ENCODE measurements at places on chromosomes 7 and 10.

DNA sequence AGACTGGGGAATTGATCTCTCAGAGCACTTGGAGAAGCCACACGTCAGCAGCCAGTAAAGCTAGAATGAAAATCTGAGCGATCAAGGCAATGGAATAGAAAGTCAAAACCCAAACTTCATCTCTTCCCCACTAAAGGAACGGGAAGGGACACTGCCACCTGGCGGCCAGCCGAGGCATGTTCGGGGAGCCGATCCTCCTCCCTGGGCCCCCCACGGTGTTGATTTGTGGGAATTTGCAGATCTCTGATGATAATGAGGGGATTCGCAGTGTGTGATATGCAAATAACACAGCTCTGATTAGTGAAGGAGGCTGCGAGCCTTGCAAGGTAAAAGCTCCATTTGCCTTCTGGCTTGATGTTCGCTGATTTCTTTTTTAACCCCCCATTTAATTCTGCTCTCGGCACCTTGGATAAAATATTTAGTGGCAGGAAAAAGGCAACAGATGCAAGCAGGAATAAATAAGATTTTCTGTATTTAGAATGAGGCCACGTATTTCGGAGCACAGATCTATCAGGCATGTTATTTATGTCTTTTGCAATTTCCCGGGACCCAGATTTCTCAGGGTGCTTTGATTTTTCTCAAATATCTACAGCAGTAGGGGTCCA is 258.6 kb downstream of the PAXIP1 start:
- no peak for DNase-seq

GRCh38 chr10:133032231-133032630 is 55.5 kb upstream of the ADGRA1 start:
- DNase-seq = no peak

- no peak for DNase-seq
Observed at GRCh38 chr10:15744217-15744865, 24.6 kb upstream of the ITGA8 start.

DNA sequence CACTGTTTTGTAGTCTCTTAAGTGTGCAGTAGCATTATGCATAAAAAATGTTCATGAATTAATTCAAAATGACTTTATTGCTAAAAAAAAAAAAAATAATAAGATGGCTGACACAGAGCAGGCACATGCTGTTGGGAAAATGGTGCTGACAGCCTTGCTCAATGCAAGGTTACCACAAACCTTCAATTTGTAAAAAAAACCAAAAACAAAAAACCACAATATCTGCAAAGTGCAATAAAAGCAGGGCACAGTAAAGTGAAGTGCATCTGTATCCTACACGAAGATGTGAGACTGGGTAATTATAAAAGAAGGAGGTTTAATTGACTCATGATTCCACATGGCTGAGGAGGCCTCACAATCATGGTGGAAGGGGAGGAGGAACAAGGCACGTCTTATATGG is 185.8 kb downstream of the USP6NL start:
- DNase-seq = no peak

DNA sequence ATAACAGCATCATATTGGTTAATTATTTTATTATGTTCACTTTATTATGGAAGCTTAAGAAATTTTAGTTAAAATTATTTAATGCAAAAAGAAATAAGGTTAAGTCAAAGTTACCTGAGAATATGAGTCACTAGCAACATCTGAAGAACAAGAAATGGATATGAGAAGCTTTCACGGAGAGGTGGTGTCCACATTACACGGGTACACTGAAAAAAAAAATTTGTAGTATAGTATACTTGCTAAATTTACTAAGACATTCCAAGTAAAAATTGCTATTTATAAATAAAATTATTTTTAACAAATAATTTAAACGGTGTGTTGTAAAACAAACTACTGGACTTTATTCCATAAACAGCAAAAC is 63.9 kb downstream of the DPY19L1 start:
- DNase-seq = no peak

DNA sequence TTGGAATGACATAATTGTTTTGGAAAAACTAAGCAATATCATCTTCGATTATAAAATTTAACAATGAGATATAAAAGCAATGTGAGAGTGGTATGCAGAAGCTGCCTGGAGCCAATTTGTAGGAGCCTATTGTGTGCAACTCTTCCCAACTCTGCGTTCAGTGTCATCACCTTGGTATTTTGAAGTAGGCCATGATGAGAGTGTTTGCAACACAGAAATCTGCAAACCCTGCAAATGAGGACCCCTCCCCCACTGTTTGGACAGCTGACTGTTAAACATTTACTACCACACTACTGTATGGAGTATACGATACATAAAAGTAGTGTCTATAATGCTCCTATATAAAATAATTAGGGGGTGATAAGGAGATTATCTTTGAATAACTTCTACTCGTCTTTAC is 531.3 kb downstream of the ATRNL1 start:
- DNase-seq = no peak

DNA sequence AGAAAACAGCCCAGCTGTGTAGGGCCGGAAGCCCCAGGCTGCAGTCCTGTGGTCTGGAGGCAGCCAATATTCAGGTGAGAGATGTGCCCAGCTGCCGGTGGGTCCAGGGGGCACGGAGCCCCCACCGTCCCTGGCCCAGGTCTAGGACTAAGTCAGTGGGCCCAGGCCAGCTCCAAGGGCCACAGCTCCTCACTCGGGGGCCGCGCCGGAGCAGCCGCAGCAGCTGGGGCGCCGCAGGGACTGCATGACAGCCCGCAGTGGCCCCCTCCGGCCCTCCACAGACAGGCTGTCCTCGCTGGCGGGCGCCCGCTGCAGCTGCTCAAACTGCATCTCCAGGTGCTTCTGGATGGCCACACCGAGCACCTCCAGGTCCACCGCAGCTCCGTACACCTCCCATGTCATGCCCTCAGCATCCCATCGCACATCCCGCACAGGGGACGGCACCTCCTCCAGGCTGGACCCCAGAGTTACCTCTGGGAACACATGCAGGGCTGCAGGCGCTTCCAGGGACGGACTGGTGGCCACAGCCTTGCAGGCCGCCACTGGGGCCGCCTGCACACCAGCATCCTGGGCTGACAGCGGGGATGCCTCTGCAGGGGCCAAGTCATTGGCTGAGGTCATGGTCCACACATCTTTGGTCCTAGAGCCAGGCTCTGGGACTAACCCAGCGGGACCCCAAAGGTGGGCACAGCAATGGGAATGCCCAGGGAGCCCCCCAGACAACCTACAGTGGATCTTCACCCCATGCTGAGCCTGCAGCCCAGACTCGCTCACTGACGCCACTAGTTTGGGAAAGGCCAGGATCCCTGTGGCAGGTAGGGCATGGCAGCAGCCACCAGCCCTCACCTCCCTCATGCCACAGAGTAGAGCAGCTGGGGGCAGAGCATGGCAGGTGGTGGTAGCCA is 7.0 kb downstream of the GPRIN2 start:
- DNase-seq = no peak

- no peak for DNase-seq
Observed at GRCh38 chr10:100683004-100683403, 62.4 kb upstream of the PAX2 start.

GRCh38 chr10:80540981-80541750 is 3.5 kb downstream of the SH2D4B start:
- no peak for DNase-seq

DNA sequence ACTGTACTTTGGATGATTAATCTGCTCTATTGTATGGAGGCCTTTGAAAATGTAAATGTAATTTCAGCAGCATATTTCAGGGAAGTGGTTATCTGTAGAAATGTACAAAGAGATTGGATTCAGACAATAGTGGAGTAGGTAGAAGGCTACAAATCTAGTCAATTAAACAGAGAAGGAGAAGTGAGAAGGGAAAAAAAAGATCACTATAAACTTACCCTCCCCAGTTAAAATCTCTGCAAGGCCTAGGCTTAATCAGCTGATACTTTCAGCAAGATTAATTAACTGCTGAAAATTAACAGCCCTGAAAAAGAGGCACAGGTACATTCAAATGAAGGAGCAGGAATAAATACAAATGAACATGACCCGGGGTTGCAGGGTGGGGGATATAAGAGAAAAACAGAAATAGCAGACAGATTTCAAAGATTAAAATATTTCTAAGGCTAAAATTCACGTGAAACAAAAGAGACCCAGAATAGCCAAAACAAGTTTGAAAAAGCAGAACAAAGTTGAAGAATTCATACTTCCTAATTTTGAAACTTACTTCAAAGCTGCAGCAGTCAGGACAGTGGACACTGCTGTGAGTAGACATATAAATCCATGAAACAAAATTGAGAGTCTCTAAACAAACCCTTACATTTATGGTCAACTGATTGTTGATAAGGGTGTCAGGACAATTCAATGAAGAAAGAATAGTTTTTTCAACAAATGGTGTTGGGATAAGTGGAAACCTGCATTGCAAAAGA is 96.0 kb downstream of the NRCAM start:
- DNase-seq = no peak

DNA sequence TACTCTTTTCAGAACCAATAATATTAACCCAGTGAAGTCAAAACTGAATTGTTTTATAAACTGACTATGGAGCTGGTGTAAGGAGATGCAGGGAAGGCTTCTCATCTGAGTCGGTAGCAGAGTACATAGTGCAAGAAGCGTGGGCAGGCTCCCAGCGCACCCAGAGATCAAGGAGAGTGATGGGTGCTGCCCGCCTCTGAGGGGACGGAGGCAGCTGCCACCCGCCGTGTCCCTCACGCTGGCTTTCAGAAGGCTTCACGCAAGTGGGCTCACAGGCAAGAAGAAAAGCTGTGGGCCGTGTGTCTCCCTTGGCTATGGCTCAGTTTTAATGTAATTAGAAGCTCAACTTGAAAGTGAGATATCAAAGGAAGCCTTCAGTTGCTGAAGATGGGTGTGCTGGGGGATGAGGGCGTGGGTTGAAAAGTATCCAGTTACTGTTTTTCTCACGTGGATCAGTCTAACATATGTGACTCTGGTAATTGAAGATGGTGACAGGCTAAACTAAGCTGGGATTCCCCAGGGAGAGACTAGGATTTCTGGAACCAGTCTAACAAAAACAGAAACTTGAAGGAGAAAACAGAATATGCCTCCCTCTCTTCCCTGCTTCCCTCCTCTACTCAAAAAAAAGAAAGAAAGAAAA is 159.9 kb downstream of the MGMT start:
- DNase-seq = no peak

DNA sequence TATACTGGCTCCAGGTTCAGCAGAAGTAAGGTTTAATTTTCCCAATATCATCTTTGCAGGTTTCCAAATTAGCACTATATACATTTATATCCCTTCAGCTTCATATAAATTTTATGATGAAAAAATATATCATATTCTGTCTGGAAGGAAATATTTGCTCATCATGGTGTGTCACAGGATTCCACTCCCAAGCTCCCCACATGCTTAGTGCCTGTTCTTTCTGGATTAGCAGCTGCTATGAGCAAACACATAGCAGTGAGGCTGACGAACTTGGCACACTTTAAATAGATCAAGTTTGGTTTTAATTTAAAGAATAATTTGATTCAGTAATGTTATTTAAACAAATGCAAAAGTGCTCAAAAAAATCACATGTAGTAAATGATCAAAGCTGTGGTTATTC is 251.9 kb downstream of the AGMO start:
- no peak for DNase-seq

GRCh38 chr10:22625516-22626290 is 88.7 kb downstream of the PIP4K2A start:
- no peak for DNase-seq

GRCh38 chr7:24715171-24715570 is 42.1 kb downstream of the GSDME start:
- no peak for DNase-seq

GRCh38 chr10:125079091-125079600 is 81.2 kb downstream of the CTBP2 start:
- no peak for DNase-seq

DNA sequence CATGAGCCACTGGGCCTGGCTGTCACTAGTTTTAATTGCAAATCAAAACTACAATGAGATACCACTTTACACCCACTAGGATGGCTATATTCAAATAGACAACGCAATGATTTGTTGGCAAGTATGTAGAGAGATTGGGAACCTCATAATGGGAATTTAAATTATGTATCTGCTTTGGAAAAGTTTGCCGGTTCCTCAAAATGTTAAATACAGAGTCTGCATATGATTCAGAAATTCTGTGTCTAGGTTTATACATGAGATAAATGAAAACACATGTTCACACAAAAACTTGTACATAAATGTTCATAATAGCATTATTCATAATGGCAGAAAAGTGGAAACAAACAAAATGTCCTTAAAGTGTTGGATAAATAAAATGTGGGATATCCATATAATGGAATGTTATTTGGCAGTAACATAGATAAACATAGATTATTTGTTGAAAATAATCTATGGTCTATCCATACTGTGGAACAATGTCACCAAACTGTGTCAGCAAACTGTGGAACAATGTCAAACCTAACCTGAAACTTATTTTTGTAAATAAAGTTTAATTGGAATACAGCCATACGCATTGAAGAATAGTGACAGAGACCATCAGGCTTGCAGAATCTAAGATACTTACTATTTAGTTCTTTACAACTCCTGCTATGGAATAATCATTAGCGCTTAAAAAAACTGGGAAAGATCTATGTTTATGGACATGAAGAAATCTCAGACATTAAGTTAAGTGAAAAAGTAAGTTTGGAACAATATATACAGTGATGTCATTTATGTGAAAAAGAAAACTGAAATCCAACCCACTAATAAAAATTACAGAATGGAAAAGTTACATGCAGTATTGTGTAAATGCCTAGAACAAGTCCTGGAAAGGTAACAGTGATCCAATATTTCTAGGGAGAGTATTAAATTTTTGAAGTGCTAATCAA is 70.9 kb downstream of the CCDC7 start:
- DNase-seq = no peak

- DNase-seq = no peak
Observed at GRCh38 chr10:118596426-118597124, 1.1 kb upstream of the PRLHR start.

- DNase-seq = no peak
Observed at GRCh38 chr7:43799605-43800004, 41.1 kb downstream of the BLVRA start.

DNA sequence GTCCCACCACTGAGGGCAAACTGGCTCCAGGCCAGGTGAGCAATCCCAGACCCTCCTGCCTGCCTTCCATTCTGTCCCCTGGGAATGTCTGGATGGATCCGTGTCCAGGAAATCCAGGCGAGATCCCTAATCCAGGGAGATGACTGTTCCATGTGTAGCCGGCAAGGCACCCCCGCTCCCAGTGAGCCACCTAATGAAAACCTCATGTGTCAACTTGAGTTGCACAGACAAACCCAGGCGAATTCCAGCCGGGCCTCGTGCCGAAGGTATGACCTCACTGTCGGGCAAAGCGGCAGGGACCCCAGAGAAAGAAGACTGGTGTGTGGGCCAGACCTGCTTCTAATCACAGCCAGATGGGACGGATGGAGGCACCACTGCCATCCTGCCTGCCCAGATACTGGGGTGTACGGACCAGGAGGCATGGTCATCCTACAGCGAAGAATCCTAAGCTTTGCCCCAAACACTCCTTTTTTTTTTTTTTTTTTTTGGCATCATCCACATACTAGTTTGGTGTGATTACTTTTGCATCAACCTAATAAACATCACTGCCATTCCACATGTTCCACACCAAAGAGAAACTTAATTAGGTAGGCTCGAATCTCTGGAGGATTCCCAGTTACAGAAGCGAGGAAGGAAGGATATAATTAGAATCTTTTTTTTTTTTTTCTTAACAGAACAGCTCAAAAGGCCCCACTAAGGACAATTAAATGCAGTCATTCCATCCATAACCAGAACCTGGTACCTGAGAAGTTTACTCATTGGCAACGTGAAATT is 313.1 kb downstream of the CALN1 start:
- no peak for DNase-seq

- no peak for DNase-seq
Observed at GRCh38 chr10:65675236-65675635, 1250.6 kb upstream of the LRRTM3 start.

- DNase-seq = no peak
Observed at GRCh38 chr7:37035631-37036030, 311.3 kb upstream of the AOAH start.
